ENCODE measurements at places on chromosomes 12 and 14. TPM values are rescaled to one million over a fixed set of nuclear protein-coding genes. Genes with fewer than 3 reads are reported as not detected.
A peak's percentile ranks its signal among the peaks of the same experiment; 100 is the strongest.

DNA sequence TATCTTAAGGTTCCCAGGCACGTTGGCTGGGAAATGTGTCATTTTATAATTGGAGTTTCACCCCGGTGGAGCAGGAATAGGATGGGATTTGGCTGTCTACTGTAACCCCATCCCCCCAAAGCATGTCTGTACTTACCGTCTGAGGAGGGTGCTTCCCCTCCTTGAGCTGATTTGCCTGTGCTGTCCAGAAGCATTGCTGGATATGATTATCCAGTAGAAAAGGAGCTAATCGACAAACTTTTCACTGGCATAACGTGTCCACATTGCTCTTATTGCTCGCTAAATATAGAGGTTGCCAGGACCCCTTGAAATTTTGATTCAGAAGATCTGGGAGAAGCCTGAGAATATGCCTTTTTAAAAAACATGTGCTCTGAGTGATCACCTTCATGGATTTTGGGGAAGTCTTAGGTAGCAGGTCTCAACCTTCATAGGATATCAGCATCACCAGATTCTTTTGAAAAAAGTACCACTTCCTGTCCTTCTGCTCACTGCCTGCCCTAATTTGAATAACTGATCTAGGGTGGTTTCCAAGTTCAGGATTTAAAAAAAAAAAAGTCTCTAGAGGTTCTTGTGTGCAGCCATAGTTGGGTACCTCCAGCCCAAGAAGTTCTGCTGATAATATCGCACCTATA is 80.4 kb upstream of the KCNA1 start:
- no peaks in the 10 kb centered on the region for H3K36me3 ChIP-seq
- peak overlapping the region; percentile 99 for H3K27ac ChIP-seq
- H3K4me3 ChIP-seq = peak overlapping the region; percentile 84
- no peaks in the 10 kb centered on the region for H3K27me3 ChIP-seq
- DNase-seq = peak; percentile 83

DNA sequence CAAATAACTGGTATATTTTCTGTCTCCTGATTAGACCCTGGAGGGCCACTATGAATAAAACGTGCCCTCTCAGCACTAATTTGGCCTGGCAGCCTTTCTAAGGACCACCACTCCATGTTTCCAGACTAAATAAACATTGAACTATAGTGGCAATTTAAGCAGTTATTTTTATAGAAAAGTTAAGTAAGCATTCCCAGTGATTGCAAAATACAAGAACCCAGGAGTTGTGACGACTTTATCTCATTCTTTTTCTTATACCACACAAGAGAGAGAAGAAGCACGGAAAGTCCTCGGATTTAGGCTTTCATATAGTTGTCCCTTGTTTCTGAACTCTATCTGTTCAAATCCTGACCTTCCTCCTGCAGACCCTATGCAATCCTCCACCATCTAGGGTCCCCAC is 23.1 kb upstream of the STRAP start:
- peaks cover 6% of the 10 kb centered on the region for H3K4me1 ChIP-seq
- no peaks in the 10 kb centered on the region for H3K36me3 ChIP-seq
- H3K4me3 ChIP-seq = no peak overlapping the region
- no peak overlapping the region for H3K27ac ChIP-seq

DNA sequence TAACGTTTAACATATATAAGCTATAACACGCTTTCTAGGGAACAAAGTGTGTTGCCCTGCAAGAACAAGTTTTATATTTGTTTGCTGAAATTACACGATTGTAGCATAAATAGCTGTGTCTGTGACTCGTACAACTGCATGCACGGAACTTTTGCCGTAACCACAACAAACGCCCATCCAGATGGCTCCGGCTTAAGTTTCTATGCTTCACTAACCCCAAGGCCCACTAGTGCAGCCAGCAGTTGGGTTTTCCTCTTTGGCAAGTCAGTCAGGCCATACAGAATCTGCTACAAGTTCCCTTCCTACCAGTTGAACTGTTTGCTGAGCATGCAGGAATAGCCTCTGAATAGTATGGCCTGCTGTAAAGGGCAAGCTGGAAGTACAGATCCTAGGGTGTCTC is 12.1 kb downstream of the CSRP2 start:
- no peak overlapping the region for H3K4me3 ChIP-seq
- no peak for DNase-seq
- peaks cover 5% of the 10 kb centered on the region for H3K4me1 ChIP-seq
- no peaks in the 10 kb centered on the region for H3K27me3 ChIP-seq
- no peaks in the 10 kb centered on the region for H3K36me3 ChIP-seq

- no peak for DNase-seq
- no peaks in the 10 kb centered on the region for H3K36me3 ChIP-seq
- no peak overlapping the region for H3K27ac ChIP-seq
- H3K27me3 ChIP-seq = peaks cover 9% of the 10 kb centered on the region
These were observed 163.9 kb upstream of the PRMT8 start for GRCh38 chr12:3326850-3327780.

DNA sequence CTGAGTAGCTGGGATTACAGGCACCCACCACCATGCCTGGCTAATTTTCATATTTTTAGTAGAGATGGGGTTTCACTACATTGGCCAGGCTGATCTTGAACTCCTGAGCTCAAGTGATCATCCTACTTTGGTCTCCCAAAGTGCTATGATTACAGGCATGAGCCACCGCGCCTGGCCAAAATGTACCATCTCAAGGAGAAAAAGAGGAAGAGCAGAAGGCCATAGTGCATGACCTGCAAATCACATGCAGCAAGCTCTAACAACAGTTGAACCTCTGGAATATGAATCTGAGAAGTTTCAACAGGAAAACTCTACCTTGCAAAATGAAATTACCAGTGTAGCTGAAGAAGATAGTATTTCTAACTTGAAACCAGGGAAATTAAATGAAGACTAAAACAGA is 17.1 kb upstream of the SERPINA1 start:
- no peaks in the 10 kb centered on the region for H3K4me1 ChIP-seq
- no peak overlapping the region for H3K4me3 ChIP-seq

DNA sequence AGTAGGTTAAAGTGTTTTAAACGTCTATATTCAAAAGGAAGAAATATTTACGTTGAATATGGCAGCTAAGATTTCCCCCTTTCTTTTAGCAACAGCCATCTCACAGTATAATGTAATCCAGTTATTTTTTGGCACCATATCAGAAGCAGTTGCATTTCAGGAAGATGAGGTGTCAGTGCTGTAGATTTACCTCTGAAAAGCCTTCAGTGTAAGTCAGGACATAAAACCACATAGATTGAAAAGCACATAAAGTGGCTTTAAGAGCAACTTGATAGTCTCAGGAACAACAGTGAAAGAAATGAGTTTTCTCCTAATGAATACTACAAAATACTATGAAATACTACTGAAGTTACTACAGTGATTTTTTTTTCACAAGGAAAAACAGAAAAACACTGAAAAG is 6.9 kb downstream of the MLH3 start:
- no peaks in the 10 kb centered on the region for H3K27me3 ChIP-seq
- no peak overlapping the region for H3K4me3 ChIP-seq
- no peak overlapping the region for H3K27ac ChIP-seq
- DNase-seq = no peak
- H3K4me1 ChIP-seq = peaks cover 9% of the 10 kb centered on the region
- no peaks in the 10 kb centered on the region for H3K36me3 ChIP-seq

DNA sequence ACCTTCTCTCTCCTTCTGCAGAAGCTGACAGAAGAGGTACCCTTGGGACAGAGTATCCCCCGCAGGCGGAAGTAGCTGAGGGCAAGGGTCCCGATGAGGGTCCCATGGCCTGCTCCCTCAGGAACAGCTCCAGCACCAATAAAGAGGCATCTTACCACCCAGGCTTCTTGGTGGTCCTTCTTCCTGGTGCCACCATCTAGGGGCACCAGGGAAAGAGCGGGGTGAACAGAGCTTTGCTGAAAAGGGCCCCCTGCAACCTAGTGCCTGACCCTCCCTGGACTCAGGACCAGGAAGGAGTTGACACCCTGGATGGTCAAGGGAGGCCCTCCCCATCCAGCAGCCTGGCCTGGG is 591 bp upstream of the IRF9 start:
- peaks cover 30% of the 10 kb centered on the region for H3K36me3 ChIP-seq
- no peak for DNase-seq
- H3K4me1 ChIP-seq = peaks cover 49% of the 10 kb centered on the region
- H3K27me3 ChIP-seq = no peaks in the 10 kb centered on the region

DNA sequence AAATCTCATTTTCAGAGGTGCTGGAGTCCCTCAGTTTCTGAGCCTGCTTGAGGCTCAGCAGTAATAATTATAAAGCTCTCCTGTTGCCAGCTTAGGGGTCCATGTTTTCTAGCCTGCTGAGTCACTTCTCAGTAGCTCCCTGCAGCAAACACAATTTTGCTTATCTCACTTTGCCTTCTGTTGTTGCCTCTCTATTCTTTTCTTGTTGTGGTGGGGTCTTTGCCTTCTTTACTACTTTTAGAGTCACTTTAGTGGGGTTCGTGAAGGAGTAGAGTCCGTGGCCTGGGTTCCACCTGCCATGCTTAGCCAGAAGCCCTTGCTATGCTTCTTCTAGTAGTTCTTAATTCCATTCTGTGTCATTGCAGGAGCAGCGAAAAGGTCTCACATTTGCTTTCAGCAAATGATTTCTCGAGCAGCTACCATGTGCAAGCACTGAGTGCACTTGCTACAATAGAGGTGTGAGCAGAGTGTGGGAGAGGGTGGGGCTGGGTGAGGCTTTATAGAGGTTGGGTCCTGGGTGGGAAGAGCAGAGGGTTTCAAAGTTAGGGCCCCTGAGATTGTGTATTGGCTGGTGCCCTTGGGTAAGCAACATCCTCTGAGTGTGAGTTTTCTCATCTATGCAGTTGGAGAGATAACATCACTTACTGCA is 114.3 kb downstream of the ADCK1 start:
- no peaks in the 10 kb centered on the region for H3K4me1 ChIP-seq
- no peak overlapping the region for H3K27ac ChIP-seq
- no peak overlapping the region for H3K4me3 ChIP-seq
- H3K27me3 ChIP-seq = no peaks in the 10 kb centered on the region
- DNase-seq = no peak

- H3K4me1 ChIP-seq = no peaks in the 10 kb centered on the region
- no peaks in the 10 kb centered on the region for H3K36me3 ChIP-seq
- H3K27me3 ChIP-seq = peaks cover 10% of the 10 kb centered on the region
- DNase-seq = no peak
These were observed 59.8 kb downstream of the DIO3 start for GRCh38 chr14:101620821-101621785.

DNA sequence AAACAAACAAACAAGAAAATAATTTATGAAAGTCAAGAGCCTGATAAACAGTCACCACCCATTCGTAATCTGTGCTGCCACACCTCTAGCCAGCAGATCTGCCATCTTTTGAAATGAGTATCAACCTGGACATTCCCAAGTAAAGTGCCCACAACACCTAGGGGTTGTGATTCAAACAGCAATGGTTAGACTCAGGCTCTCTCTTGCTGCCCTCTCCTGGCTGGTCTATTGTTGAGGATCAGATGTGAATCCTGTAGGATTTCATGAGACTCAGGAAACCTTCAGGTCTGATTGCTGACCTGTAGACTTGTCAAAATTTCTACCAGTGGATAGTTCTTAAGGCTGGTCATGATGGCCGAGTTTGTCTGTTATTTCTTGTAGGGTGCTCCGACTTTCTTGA is 26.8 kb downstream of the DGLUCY start:
- H3K27ac ChIP-seq = peak overlapping the region; percentile 4
- no peaks in the 10 kb centered on the region for H3K36me3 ChIP-seq
- peaks cover 43% of the 10 kb centered on the region for H3K4me1 ChIP-seq
- DNase-seq = no peak
- H3K27me3 ChIP-seq = no peaks in the 10 kb centered on the region

DNA sequence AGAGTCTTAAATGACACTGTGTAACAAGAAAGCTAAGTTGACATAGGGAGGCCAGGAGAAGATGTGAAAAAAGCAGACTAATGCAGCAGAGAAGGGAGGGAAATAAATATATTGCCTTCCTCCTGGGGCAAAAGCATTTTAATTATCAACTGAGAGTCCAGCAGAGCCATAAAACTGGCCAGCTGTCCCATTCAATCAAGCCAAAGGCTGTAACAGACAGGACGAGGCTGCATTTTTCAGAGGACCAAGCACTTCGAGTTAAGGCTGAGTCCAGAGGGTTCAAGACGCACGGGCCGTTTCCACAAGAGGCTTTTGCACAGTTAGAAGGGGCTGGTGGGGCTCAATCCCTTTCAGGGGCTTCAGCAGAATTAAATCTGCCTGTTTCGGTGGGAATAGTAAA is 20.4 kb downstream of the MAP3K9 start:
- no peak overlapping the region for H3K27ac ChIP-seq
- H3K4me3 ChIP-seq = no peak overlapping the region
- peaks cover 8% of the 10 kb centered on the region for H3K36me3 ChIP-seq
- peaks cover 19% of the 10 kb centered on the region for H3K4me1 ChIP-seq

Gene LMNTD1
- not detected for polyA plus RNA-seq

Gene FSCB
- not detected for polyA plus RNA-seq

Gene PLA2G1B
- polyA plus RNA-seq = not detected
